Stimulated activated CD4-positive, alpha-beta T cell treated with anti-CD3 and anti-CD28 coated beads, Interleukin-1b, Interleukin-23, amount 100 ng/mL, for 1 hour (primary cell): ENCODE measurements at places on chromosomes 2 and 18.

DNA sequence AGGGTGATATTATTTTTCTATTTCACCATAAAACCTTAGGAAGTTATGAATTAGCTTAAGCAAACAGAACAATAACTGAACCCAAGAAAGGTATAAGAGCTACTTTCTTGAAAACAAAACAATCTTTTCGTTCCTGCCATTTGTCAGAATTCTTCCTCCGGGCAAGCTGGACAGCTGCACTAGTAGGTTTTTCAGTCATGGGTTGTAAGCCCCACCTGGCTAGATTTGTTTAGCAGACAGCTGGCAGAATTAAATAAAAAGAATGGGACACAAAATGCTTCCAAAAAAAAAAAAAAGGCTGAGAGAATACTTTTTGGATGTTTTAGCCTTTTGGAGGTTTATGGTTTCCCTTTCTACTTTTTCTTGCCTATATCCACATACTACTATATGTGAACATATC lies 694.1 kb downstream of the ARHGAP15 start:
- DNase-seq, result no peak

GRCh38 chr2:121044412-121044811 lies 240.6 kb downstream of the TFCP2L1 start:
- DNase-seq, result no peak

GRCh38 chr2:190802626-190803209 lies 77.9 kb upstream of the GLS start:
- DNase-seq, result no peak

DNA sequence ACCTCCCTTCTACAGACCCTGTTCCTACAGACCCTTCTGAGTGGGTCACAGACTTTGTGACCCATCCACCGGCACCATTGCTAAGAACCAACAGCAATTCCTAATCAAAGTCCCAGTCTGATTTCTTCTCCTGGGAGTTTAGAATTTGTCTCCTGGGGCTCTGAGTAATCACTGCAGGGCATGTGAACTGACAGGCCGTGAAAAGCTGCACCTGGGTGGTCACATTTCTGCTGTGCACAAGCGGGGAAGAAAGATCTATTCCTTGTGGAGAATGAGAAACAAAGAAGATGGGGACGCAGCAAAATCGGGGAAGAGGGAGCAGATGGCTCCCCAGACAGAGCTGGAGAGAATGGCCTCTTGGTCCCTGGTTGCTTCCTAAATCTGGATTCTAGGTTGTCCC lies 151.0 kb downstream of the ARL4C start:
- no peak for DNase-seq

GRCh38 chr2:27807476-27807875 lies 36.0 kb downstream of the MRPL33 start:
- DNase-seq, result no peak

DNA sequence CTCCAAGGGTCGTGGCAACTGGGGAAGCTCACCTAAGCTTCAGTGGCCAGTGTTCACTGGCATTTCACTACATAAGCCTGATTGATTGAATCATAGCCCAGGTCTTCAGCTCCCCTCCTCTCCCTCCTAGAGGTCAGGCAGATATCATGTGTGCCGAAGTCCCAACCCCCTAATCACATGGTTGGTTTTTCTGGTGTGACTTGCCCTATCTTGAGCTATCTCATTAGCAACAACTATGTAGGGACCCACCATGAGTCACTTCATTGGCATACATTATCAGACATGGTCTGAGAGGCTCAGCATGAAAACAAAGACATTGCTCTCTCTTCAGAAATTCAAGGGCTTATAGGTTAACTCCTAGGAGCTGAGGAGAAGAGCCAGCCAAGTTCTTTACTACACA lies 76.8 kb downstream of the LYPD1 start:
- no peak for DNase-seq
